Activated T-helper 2 cell treated with anti-CD3 and anti-CD28 coated beads, Interferon-gamma antibody, Interleukin-2, Interleukin-4, amounts not matched to agents 10 μg/mL and 5 μg/mL and 100 μg/mL, durations not matched to agents 14 hours and 24 hours and 36 hours (primary cell): ENCODE measurements at places on chromosomes 5 and 9.

DNA sequence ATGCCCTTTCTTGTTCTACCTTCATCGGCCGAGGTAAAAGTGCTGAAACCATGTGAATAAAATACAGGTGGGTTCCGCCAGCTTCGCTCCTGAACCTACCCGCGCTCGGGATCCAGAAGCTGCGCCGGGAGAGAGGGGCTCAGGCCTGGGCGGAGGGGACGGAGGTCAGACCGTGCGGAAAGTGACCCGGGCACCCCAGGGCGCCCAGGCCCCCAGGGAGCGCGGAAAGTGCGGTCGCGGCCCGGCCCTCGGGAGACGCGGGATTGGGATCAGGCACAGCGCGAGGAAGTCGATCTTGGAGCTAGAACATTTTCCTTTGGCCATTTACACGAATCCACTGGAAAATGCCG lies 329 bp downstream of the SYK start:
- peaks cover 1% of the 10 kb centered on the region for H3K4me1 ChIP-seq
- H3K27me3 ChIP-seq = peaks cover 77% of the 10 kb centered on the region
- no peaks in the 10 kb centered on the region for H3K36me3 ChIP-seq
- peak overlapping the region; percentile 43 for H3K4me3 ChIP-seq
- DNase-seq = no peak

- no peaks in the 10 kb centered on the region for H3K27me3 ChIP-seq
- no peak for DNase-seq
- peaks cover 74% of the 10 kb centered on the region for H3K4me1 ChIP-seq
Observed at GRCh38 chr9:91042541-91042940, 240.9 kb downstream of the SYK start.

DNA sequence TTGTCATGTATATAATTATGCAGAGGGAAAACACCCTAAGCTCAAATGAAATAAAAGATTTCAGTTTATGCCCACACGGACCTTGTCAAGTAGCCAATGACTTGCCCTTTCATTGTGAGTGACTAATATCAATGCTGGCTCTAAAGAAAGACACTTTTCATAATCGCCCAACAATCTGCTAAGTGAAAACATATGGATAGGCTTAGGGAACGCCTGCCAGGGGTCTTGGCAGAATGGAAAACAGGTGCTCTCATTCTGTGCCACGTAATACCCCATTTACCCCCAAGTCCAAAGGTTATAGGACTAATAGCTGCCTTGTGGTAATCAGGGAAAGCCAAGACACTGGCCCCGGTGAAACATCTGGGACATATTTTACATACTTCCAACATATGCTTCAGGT lies 157.7 kb downstream of the SLF1 start:
- H3K27ac ChIP-seq = no peak overlapping the region
- no peaks in the 10 kb centered on the region for H3K4me1 ChIP-seq
- H3K4me3 ChIP-seq = no peak overlapping the region
- no peak for DNase-seq
- H3K27me3 ChIP-seq = peaks cover 26% of the 10 kb centered on the region

- no peaks in the 10 kb centered on the region for H3K36me3 ChIP-seq
- no peak overlapping the region for H3K4me3 ChIP-seq
- peaks cover 7% of the 10 kb centered on the region for H3K4me1 ChIP-seq
- no peak for DNase-seq
- peaks cover 3% of the 10 kb centered on the region for H3K27me3 ChIP-seq
Observed at GRCh38 chr5:150323092-150323491, 20.4 kb upstream of the ARSI start.

GRCh38 chr5:137315534-137316345 lies 183.4 kb downstream of the SPOCK1 start:
- no peak for DNase-seq
- no peak overlapping the region for H3K4me3 ChIP-seq
- peaks cover 7% of the 10 kb centered on the region for H3K27me3 ChIP-seq
- no peaks in the 10 kb centered on the region for H3K36me3 ChIP-seq
- H3K27ac ChIP-seq = no peak overlapping the region
- no peaks in the 10 kb centered on the region for H3K4me1 ChIP-seq

DNA sequence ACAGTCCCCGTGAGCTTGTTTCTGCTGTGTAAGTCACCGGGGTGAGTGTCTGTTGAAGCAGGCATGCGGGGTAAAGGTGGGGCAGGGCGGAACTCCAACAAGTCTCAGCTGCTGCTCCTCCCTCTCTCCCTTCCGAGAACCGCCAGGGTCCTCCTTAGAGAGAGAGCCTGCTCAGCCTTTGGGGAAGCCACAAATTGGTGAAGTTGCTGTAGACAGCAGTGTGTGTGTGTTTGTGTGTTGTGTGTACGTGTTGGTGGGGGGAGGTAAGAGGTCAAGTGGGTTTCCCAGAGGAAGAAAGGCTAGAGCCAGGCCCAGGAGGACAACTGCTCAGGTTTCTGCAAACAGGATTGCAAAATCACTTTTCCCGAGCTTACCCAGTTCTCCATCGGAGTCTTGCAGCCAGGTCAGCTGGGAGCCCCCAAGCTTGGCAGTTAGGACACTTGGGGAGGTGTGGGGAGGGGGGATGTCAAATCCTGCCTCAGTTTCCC lies 38.9 kb upstream of the DAB2IP start:
- DNase-seq = no peak
- no peaks in the 10 kb centered on the region for H3K36me3 ChIP-seq
- peaks cover 2% of the 10 kb centered on the region for H3K4me1 ChIP-seq
- H3K27ac ChIP-seq = no peak overlapping the region
- peaks cover 22% of the 10 kb centered on the region for H3K27me3 ChIP-seq
- no peak overlapping the region for H3K4me3 ChIP-seq

DNA sequence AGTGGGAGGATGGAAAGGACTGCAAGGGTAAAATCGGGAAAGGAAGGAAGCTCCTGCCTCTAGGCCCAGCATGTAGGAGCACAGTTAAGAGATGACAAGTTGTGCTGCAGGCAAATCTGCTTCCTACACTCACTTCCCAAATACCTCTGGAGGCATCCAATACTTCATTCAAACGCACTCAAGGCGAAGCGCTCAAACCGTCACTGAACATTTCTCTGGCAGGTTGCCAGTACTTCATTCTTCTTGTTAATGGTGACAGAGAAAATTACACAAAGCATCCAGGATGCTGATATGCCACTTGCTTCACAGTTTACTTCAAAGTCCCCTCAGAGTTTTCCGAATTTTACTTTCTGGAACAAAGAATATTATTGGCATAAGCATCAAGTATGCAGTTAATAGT lies 59.8 kb downstream of the NREP start:
- H3K36me3 ChIP-seq = no peaks in the 10 kb centered on the region
- no peak overlapping the region for H3K27ac ChIP-seq
- no peak overlapping the region for H3K4me3 ChIP-seq

DNA sequence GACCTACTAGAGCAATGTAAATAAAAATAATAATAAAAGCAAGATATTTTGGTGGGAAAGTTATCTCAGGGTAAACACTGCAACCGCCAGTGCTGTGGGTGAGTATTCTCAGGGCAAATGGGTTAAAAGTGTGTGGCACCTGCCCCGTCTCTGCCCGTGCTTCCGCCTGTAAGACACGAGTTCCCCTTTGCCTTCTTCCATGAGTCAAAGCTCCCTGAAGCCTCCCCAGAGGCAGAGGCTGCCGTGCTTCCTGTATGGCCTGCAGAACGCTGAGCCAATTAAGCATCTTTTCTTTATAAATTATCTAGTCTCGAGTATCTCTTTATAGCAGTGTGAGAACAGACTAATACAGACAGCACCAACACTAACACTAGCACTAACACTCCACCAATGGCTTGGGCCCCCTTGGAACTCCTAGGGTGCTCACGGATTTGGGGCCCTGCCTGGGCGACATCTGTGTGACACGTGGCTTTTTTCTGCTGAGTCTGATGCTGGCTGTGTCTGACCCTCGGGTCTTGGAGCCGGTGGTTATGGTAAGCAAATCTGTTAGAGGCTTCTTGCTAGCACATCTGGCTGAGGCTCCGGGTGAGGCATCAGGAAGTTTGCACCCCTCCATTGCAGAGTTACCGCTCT lies 10.6 kb downstream of the PLEKHG4B start:
- H3K36me3 ChIP-seq = no peaks in the 10 kb centered on the region
- no peak overlapping the region for H3K4me3 ChIP-seq
- no peak for DNase-seq
- no peak overlapping the region for H3K27ac ChIP-seq
- H3K27me3 ChIP-seq = peaks cover 11% of the 10 kb centered on the region
- no peaks in the 10 kb centered on the region for H3K4me1 ChIP-seq
